Left ventricle myocardium inferior (tissue), 1 donor: ENCODE measurements at places on chromosomes 7 and 10. TPM values are rescaled to one million over a fixed set of nuclear protein-coding genes. Genes with fewer than 3 reads are reported as not detected.

H2BK1 gene
- total RNA-seq, result not detected

COL26A1 gene
- total RNA-seq, result not detected

GPC2 gene
- 0.25 TPM for total RNA-seq

CLCN1 gene
- not detected for total RNA-seq

PANK1 gene
- total RNA-seq, result 21.4 TPM

UBE2D1 gene
- total RNA-seq, result 56.0 TPM

CFAP46 gene
- total RNA-seq, result 0.99 TPM

C10orf62 gene
- total RNA-seq, result 1.5 TPM

ZEB1 gene
- total RNA-seq, result 85.4 TPM

FRMD4A gene
- 26.1 TPM for total RNA-seq

ACSM6 gene
- not detected for total RNA-seq

BAMBI gene
- 15.4 TPM for total RNA-seq

TAS2R41 gene
- total RNA-seq, result not detected

APBB1IP gene
- total RNA-seq, result 2.6 TPM

CC2D2B gene
- total RNA-seq, result 0.30 TPM

CCDC172 gene
- total RNA-seq, result not detected

GPR37 gene
- total RNA-seq, result not detected

MYL10 gene
- not detected for total RNA-seq

ZNF503 gene
- total RNA-seq, result 5.9 TPM

C7orf33 gene
- not detected for total RNA-seq

UCN3 gene
- not detected for total RNA-seq

CALN1 gene
- not detected for total RNA-seq

SRRM3 gene
- total RNA-seq, result 6.1 TPM

CPXM2 gene
- total RNA-seq, result 4.5 TPM

ANXA11 gene
- total RNA-seq, result 390 TPM

IFIT1B gene
- total RNA-seq, result not detected

LEP gene
- total RNA-seq, result 0.14 TPM

CALML3 gene
- total RNA-seq, result not detected

EFCAB10 gene
- not detected for total RNA-seq

LMOD2 gene
- total RNA-seq, result 888 TPM

HPS1 gene
- 31.9 TPM for total RNA-seq

STK31 gene
- not detected for total RNA-seq
